ENCODE measurements at places on chromosomes 7 and 10.

GRCh38 chr10:124622866-124623536, 121.2 kb downstream of the FAM53B start:
- DNase-seq = no peak

DNA sequence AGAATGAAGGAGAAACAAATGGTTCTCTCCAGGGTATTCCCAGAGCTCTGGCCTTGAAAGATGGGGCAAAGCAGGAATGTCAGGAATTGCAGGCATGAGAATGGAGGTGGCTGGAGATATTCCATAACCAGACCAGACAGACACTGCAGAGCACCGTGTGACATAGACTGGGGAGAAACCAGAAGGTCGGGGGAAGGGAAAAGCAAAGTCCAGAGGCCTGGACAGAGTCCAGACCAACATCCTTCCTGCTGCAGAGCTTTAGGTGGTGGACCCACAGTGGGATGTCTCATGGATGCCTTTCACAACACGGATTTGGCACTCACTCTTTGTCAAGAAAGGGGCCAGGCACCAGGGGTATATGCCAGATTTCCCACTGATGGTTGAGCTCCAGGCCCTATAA, 177.2 kb upstream of the INHBA start:
- no peak for DNase-seq

DNA sequence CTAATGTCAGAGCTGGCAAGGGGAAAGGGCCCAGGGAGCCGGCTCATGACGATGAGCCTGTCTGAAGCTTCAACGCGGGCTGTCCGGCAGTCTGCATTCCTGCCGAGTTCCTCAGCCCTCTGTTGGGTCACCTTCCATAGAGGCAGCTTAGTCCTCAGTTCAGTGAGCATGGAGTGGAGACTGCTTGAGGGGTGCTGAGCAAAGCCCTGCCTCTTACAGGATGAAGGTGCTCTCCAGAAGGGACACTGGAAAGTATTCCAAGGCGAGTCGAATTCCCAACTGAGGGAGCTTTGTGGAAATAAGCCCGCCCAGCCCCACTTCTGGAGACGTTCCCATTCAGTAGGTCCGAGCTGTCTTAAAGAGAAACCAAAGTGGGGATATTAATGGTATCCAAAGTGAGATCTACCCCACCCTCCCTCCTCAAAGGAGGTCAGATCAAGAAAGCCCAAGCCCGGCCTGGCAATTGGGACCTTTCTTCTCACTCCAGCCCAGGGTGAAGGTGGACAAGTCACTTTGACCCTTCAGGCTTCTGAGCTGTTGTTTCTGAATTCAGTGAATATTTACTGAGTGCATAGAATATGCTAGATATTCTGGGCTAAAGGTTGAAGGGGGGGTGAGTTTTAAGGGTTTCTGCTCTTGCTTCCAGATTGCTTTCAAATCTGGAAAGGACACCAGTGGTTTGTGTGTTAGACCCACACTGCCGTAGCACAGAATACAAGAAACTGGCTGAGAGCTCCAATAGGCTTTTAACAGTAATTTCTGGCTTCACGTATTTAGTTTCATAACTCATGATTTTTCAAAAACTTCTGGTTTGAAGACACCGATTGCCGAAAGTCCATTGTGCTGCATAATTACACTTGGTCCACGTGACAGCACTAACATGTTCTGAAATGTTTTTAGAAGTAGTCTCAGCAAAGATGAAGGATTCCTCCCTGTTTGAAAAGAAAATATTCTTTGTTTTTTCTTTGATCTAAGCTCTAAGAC, 3.5 kb downstream of the EGFR start:
- DNase-seq = no peak

GRCh38 chr7:12802070-12802469, 114.6 kb downstream of the ARL4A start:
- no peak for DNase-seq

DNA sequence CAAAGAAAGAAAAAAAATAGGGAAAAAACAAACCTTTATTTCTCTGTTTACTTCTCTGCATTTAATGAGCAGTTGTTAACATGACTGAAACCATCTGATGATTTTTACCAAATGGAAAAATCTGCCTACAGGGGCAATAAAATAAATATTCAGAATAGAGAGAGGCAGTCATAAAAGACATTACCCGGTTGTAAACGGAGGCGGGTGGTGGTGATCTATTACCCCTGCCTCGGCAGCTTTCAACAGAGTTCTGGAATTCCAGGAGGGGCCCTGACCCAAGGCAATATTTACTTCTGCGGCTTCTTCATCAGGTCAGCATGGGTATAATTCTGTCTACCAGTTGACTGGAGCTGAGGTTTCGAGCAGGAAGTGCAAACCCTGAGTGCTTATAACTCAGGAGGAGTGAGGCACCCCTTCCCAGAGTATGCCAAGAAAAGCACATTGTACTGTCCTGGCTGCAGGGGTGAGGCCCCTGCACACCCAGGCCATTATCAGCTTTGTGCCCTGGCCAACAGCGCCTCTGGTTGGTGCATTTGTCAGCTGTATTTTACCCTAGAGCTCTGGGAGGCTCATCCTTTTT, 8.2 kb upstream of the CXCL12 start:
- DNase-seq = no peak

DNA sequence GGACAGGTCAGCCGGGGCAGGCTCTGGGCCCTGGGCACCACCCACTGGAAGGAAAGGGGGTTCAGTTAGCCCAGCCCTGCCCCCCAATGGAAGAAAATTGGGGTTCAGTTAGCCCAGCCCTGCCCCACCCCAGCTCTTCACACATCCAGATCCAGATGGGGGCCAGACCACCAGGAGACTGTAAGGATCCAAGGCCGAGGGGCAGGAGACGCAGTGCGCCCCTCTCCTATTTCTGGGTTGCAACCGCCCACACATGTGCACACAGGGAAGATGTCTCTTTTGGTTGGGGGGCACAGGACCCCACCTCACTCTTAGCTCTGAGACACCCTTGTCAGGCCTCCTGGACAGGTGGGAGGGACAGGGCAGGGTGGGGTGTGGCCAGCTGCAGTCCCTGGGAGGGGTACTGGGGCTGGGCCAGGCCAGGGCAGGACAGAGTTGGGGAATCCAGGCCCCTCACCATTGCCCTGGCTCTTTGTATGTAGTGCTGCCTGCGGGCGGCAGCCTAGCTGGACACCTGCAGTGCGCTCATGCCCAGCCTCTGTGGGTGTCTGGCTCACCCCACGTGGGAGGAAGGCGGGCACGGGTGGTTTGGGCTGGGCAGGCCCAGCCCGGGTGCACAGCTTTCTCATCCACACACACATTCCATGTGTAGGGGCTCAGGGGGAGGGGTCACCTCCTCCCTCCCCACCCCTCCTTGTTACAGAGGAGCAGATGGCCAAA, 141.2 kb downstream of the LHPP start:
- no peak for DNase-seq

- no peak for DNase-seq
Observed at GRCh38 chr7:51774178-51774577, 457.6 kb upstream of the COBL start.

DNA sequence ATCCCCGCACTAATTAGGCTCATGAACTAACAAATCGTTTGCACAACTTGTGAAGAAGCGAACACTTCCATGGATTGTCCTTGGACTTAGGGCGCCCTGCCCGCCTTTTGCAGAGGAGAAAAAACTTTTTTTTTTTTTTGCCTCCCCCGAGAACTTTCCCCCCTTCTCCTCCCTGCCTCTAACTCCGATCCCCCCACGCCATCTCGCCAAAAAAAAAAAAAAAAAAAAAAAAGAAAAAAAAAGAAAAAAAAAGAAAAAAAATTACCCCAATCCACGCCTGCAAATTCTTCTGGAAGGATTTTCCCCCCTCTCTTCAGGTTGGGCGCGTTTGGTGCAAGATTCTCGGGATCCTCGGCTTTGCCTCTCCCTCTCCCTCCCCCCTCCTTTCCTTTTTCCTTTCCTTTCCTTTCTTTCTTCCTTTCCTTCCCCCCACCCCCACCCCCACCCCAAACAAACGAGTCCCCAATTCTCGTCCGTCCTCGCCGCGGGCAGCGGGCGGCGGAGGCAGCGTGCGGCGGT, at the start of gene EMX2:
EMX2 (plus strand) TSS at position 41 of the 519 bp plus-strand sequence. CDS start 522 bp downstream, outside the sequence.
- DNase-seq = no peak

- no peak for DNase-seq
Observed at GRCh38 chr10:108560488-108560887, 1362.8 kb downstream of the XPNPEP1 start.

GRCh38 chr7:142263598-142264380, 5.9 kb upstream of the PRSS58 start:
- DNase-seq = no peak

- no peak for DNase-seq
Observed at GRCh38 chr7:22356701-22357310, at the start of gene RAPGEF5. RAPGEF5 (minus strand) TSS chr7:22357154; CDS start chr7:22357060, 94 bp downstream.

GRCh38 chr10:46216836-46217751, 69.7 kb upstream of the ANTXRL start:
- DNase-seq = no peak

DNA sequence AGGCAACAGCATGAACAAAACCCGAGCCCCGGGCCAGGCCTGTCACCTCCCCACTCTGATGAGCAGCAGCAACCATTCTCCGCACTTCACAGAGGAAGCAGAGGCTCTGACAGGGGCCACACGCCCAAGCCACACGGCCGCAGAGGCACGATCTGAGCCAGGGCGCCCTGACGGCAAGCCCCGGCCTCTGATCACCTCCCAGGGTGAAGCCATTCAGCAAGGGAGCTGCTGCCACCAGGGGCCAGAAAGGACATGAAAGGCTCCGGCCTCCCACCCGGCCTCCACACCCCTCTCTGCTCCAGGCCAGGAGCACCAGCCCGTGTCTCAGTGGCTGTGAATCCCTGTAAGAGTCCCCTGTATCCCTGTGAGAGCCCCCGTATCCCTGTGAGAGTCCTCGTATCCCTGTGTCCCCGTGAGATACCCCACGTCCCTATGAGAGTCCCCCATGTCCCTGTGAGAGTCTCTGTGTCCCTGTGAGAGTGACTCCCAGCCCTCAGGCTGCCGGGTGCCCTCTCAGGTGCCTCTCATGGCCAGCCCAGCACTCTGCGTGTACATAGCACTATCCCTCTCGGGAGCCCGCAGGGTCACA, 187.8 kb downstream of the MAD1L1 start:
- DNase-seq = no peak

- DNase-seq = peak; percentile 33
Observed at GRCh38 chr7:140403878-140404564, at the start of gene RAB19. RAB19 (plus strand) TSS chr7:140404058; CDS start chr7:140407647, 3,589 bp downstream.

DNA sequence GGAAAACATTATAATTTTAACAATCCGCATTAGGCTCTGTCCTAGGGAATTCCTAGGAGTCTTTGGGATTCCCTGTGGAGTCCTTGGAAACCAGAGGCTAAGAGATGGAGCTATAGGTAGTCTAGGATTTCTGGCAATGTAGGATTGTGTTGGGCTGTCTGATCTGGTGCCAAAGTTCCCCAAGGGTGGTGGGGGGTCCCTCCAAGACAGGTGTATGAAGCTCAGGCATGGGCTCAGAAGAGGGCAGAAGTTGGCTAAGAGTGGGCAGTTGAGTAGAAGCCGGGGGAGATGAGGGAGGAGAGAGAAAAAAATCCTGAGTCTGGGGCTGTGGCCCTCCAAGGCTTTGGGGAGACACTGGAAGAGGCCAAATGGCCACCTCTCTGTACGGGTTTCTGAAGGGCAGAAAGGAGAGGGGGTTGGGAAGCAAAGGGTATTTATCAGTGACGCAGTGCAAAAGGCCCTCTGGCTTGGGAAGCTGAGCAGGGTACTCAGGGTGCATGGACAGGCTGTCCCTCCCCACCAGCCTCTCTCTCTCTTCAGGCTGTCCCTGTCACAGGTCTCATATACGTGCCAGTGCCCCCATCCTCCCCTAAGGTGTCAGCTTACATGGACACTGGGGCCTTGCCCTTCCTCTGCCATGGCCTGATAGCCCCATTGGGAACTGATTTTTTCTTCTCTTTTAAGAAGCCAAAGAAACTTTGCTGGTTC, 929 bp downstream of the HOXA6 start:
- DNase-seq = no peak

DNA sequence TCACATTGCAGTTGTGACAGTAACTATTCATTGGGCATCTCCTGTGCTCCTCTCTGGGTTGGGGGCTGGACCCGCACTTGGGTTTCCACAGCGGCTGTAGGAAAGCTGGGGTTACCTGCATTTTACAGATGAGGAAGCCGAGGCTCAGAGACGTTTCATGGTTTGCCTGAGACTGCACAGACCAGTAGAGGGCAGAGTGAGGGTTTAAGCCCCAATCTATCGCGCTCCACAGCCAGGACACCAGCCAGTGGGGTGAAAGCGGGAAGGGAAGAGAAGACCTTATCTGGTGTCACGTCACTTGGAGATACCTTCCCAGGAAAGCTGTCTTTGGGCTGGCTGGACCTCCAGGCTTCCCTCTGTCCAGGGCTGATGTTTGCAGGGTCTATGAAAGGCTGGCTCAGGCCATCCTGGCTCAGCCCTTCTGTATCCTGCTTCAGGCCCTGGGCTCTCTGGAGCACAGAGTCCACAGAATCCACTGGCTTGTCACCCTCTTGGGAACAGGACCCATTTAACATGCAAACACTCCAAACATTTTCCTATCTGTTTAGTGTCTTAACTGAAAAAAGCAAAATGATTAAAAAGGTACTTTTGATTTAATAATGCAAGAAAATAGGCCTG, 167.7 kb downstream of the EMX2 start:
- DNase-seq = no peak

DNA sequence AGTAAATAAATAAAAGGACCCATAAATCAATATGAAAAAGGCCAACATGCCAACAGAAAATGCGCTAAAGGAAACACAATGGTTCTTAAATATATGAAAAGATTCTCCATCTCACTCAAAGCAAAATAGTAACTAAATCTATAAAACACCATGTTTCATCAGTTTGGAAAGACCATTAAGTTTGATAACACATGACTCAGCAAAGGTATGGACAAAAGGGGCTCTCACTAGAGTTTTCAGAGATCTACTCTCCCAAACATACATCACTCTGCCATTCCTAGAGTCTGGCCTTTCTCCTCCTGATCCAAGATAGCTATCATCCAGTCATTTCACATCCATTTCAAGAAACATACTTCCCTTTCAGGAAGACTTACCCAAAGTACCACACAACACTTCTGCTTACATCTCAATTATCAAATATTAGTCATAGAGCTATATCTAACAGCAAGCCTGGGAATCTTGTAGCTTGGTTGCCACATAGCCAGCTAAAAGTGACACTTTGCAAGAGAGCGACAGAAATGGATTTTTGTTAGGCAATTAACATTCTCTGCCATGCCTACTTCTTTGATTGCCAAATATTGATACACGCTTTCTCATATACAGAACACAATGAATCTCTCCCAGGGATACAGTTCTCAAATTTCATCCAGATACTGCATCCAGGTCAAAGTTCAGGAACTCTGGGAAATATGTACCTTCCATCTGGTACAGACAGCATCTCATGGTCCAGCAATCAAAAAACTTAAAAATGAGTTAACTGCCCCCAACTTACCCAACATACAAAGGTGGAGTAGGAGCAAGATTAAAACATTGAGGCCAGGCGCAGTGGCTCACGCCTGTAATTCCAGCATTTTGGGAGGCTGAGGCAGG, 28.8 kb downstream of the TOMM7 start:
- no peak for DNase-seq

GRCh38 chr10:42734536-42734935, 48.1 kb upstream of the BMS1 start:
- DNase-seq = no peak

- DNase-seq = no peak
Observed at GRCh38 chr7:86848226-86848625, 204.5 kb downstream of the GRM3 start.

- DNase-seq = no peak
Observed at GRCh38 chr10:128237710-128238109, 111.5 kb upstream of the MKI67 start.

- DNase-seq = no peak
Observed at GRCh38 chr7:39950473-39951225, 593 bp downstream of the CDK13 start.
